Type B pancreatic cell (in vitro differentiated cells): ENCODE measurements at places on chromosomes 2 and 18.

DNA sequence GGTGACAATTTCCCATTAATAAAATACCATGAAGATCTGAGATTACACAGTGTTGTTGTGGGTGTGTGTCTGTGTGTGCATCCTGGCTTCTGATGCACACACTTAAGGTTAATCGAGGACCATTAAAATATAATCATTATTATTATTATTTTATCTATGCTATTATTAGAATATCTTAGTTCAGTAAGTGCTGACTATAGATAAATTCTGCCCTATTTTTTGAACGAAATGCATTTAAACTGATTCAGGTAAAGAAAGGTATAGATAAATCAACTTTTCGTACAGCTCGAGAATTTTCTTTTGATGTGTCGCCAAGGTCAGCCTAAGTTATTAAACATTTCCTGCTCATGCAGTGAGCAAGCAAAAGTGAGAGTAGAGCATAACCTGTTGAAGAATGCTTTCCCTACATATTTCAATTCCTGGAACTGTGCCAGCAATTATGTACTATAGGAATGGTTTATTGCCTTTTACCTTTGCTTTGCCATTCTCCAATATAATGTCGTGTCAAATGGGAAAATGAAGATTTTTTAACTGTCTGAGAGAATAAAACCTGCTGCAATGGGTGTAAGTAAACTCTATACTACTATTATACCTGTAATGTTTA lies 25.8 kb downstream of the KCNJ3 start:
- no peak overlapping the region for H3K27ac ChIP-seq
- no peak overlapping the region for H3K4me3 ChIP-seq
- no peaks in the 10 kb centered on the region for H3K4me1 ChIP-seq
- H3K27me3 ChIP-seq, result no peaks in the 10 kb centered on the region
- DNase-seq, result no peak

DNA sequence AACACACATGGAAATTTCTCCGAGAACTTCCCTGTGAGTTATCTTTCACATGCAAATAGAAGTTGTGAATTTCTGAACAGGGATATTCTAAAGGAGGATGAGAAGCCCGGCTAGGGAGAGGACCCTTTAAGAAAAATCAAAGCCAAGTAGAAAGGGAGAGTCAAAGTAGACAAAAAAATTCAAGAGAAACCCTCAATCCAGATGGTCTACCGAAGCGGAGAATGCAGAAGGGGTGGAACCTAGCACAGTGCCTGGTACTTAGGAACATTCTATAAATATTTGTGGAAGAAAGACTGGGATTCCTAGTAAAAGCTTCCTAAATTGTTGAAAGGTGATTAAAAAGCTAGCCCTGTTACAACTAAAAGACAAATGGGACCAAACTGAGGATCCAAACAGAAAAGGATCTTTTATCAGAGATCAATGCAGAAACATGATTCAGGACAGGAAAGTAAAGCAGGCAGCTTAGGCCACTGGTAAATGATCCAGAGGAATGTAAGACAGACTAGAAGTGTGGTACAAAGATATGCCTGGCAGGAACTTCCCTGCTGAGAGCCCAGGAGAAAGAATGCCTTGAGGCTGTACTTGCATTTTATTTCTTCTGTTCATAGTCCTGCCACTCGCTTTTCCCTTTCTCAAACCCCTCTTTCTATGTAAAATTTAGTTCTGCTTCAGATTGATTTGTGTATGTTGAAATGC lies 19.5 kb upstream of the GLS start:
- peak overlapping the region; percentile 41 for H3K27ac ChIP-seq
- no peak overlapping the region for H3K4me3 ChIP-seq
- H3K4me1 ChIP-seq, result peaks cover 16% of the 10 kb centered on the region
- DNase-seq, result no peak
- H3K36me3 ChIP-seq, result no peaks in the 10 kb centered on the region

- no peak overlapping the region for H3K4me3 ChIP-seq
- no peaks in the 10 kb centered on the region for H3K27me3 ChIP-seq
- no peak overlapping the region for H3K27ac ChIP-seq
- H3K4me1 ChIP-seq, result no peaks in the 10 kb centered on the region
Observed at GRCh38 chr18:14086458-14087231, 45.6 kb downstream of the ZNF519 start.

- H3K27ac ChIP-seq, result no peak overlapping the region
- H3K36me3 ChIP-seq, result no peaks in the 10 kb centered on the region
- peaks cover 14% of the 10 kb centered on the region for H3K27me3 ChIP-seq
- no peak for DNase-seq
Observed at GRCh38 chr2:148819019-148819585, 55.9 kb upstream of the KIF5C start.

- H3K4me3 ChIP-seq, result no peak overlapping the region
- no peak overlapping the region for H3K27ac ChIP-seq
- DNase-seq, result no peak
- H3K36me3 ChIP-seq, result peaks cover 26% of the 10 kb centered on the region
Observed at GRCh38 chr2:241381872-241382271, 25.8 kb downstream of the FARP2 start.

DNA sequence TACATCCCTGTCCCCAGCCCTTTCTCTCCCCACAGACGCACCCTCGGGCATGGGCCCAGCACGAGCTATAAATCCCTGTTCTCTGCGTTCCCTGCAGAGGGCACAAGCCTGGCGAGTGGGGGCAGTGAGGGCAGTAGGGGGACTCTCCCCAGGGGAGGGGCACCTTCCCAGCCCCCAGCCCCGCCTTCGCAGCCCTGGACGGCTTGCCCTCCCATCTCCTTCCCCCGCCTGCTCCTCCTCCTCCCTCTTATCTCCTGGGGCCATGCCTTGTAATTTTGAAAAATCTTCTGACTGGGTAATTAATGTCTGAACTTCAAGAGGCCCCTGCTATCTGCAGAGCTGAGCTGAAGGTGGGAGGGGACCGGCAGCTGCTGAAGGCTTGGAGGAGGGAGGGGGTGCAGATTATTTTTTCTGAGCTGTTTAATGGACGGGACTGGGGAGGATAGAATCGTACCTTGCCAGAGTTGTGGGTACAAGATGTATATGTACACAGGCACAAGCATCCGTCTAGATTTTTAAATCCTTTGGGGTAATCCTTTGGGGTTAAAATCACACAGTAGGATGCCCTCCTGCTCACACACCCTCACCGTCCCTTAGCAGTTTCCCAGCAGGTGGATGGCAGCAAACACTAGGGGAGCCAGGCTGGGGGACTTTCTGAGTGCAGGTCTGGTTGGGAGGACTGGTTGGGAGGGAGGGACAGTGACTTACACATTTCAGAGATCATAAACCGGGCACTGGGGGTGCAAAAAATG lies 121.9 kb downstream of the SMAD7 start:
- peaks cover 5% of the 10 kb centered on the region for H3K36me3 ChIP-seq
- peak overlapping the region; percentile 86 for H3K4me3 ChIP-seq
- peaks cover 85% of the 10 kb centered on the region for H3K4me1 ChIP-seq
- no peaks in the 10 kb centered on the region for H3K27me3 ChIP-seq
- DNase-seq, result peak; percentile 72

DNA sequence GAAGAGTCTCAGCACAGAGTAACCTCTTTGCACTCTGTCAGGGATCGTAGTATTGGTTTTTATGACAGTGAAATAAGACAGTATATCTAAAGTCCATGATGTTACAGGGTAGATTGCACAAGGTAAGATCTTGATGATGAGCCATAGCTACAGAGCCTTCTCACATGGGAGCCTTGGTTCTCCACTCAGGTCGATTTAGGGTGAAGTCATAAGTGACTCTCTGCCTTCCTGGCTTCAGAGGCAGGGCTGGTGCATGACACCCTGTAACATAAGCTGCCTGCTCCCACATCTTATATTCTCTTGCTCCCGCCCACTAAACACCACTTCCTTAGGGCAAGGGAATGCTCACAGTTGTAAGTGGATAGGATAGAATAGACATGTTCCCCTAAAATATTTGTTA lies 13.3 kb downstream of the DAPL1 start:
- H3K27ac ChIP-seq, result no peak overlapping the region
- H3K36me3 ChIP-seq, result no peaks in the 10 kb centered on the region
- no peak overlapping the region for H3K4me3 ChIP-seq

DNA sequence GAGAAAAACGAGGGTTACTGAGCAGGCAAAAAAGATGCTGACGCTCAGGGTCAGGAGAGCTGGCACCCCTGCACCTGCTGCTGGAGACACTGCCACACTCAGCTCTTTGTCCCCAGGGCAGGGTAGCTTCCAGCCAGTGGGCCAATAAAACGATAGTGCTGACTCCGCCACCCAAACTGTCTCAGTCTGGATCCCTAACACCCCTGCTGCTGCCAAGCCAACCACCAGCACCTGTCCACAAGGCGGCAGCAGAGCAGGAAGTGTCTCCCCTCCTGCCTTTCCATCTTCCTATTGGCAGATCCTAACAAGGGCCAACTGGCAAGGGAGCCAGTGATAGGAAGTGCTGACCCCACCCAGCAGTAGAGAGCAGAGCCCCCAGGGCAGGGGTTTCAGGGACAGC lies 531.5 kb upstream of the SALL3 start:
- no peaks in the 10 kb centered on the region for H3K36me3 ChIP-seq
- DNase-seq, result no peak
- no peak overlapping the region for H3K4me3 ChIP-seq
- no peaks in the 10 kb centered on the region for H3K4me1 ChIP-seq
